Left kidney (tissue), 8 donors: ENCODE measurements at places on chromosomes 12 and 14. TPM values are rescaled to one million over a fixed set of nuclear protein-coding genes. Genes with fewer than 3 reads are reported as not detected.
A peak's percentile ranks its signal among the peaks of the same experiment; 100 is the strongest.

PPP4R4 gene
- 0.32 TPM for polyA plus RNA-seq

PPM1H gene
- 29.5 TPM for polyA plus RNA-seq

TMEM233 gene
- polyA plus RNA-seq = 1.7 TPM

HOXC4 gene
- 55.5 TPM for polyA plus RNA-seq

HSPA2 gene
- 13.4 TPM for polyA plus RNA-seq

GDF3 gene
- polyA plus RNA-seq = 0.48 TPM

JPH4 gene
- polyA plus RNA-seq = 8.9 TPM

BICD1 gene
- polyA plus RNA-seq = 26.8 TPM

PRB2 gene
- polyA plus RNA-seq = 1.5 TPM

RNASE7 gene
- polyA plus RNA-seq = 0.55 TPM

LUM gene
- polyA plus RNA-seq = 31.5 TPM

CISTR gene
- not detected for polyA plus RNA-seq

MED13L gene
- 83.4 TPM for polyA plus RNA-seq

ACOT6 gene
- 0.25 TPM for polyA plus RNA-seq

OS9 gene
- 212 TPM for polyA plus RNA-seq

RHEBL1 gene
- 1.8 TPM for polyA plus RNA-seq

IL26 gene
- not detected for polyA plus RNA-seq

- no peak for DNase-seq
Measured at GRCh38 chr12:71393625-71394024, 46.0 kb upstream of the LGR5 start.

GRCh38 chr12:12797794-12798152 lies 12.3 kb downstream of the APOLD1 start:
- no peak for DNase-seq

GRCh38 chr12:123923038-123923437 lies 49.6 kb downstream of the CCDC92 start:
- no peak for DNase-seq

- DNase-seq = no peak
Measured at GRCh38 chr14:65356327-65356836, 56.1 kb upstream of the FUT8 start.

GRCh38 chr14:100302616-100303015 lies 3.6 kb downstream of the SLC25A29 start:
- DNase-seq = no peak

GRCh38 chr14:67555518-67556090 lies 22.5 kb downstream of the PLEKHH1 start:
- no peak for DNase-seq

- no peak for DNase-seq
Measured at GRCh38 chr14:71264260-71264659, 357.0 kb downstream of the PCNX1 start.

GRCh38 chr12:116299665-116300328 lies 22.3 kb upstream of the MED13L start:
- DNase-seq = no peak

DNA sequence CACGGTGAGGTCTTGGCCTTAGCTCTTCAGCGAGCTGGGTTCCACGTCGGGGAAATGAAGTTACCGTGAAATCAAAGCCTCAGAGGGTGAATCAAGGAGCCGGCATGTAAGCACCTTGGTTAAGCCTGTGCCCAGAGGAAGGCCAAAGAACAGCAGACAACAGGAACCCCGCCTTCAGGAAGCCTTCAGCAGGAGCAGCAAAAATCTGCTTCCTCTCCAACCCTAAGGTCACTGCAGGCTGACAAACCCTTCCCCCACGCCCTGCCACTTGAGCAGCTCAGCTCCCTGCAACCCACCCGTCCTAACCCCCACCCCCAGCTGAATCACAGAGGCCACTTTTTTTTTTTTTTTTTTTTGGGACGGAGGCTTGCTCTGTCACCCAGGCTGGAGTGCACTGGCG lies 72.9 kb upstream of the LTA4H start:
- DNase-seq = no peak

- DNase-seq = no peak
Measured at GRCh38 chr12:104219908-104220404, 4.4 kb downstream of the TXNRD1 start.

DNA sequence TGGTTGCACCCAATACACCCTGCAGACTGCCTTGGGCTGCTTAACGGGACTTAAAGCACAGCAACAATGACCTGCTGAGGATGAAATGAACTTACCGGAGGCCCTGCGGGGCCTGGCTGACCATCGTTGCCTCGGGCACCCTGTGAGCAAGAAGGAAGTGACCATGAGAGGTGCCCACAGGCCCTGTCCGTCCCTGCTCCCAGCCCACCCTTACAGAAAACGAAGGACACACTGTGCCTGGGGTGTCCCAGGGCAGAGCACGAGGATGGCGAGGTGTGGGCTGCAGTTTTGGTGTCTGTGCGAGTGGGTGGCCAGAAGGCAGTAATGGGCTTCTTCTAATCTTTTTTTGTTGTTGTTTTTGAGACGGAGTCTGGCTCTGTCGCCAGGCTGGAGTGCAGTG lies 14.6 kb downstream of the COL2A1 start:
- no peak for DNase-seq

- no peak for DNase-seq
Measured at GRCh38 chr12:11961686-11962085, 109.1 kb upstream of the BCL2L14 start.

DNA sequence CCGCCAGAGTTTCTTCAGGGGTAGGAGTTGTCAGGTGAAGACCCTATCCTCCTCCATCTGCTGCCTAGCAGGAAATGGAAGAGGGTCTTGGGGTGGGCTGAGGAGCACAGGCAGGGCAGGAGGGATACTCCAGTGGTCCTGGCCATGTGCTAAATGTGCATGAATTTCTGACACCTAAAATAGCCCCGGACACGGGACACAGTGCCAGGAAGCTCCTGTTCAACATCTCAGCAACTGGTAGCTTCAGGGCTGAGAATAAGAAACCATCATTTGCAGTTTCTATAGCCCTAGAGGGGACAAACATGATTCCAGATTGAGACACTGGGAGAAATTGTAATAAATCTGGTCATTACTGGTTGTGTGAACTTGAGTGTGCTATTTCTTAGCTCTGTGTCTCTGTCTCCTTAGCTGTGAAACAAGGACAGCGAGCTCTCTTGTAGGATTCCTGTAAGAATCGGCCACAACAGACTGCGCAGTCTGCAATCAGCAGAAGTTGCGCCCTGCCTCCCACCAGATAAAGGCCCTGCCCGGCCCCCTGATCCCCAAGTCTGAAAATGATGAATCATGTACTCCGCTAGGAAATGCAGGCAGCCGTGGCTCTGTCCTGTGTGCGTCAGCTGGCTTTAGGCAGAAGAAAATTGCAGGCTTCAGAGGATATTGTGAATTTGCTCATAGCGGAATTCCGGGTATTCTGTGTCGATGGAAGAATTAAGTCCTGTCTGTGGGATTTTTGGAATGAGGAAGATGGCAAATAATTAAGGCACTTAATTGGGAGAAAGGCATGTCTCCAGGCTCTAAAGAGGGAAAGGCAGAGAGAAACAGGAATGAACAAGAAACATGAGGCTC lies 35.2 kb upstream of the MEG3 start:
- no peak for DNase-seq

GRCh38 chr14:34983148-34983760 lies 462 bp downstream of the SRP54 start:
- no peak for DNase-seq

DNA sequence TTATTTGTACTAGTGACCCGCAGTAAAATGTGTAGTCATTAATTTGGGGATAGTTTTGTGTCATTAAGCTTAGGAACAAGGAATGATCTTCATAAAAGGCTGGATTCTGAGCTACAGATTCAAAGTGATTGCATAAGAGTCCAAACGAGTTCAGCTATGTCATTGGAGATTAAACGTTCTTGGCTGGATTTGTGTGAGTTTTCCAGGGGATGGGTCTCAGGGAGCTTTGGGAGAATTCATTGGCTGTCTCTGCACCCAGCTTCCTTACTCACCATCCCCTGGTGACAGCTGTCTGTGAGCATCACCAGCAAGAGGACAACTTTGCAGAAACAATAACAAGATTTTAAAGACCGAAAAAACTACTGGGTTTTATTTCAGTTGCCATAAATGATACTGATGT lies 130.4 kb downstream of the DAAM1 start:
- no peak for DNase-seq

- DNase-seq = peak; percentile 34
Measured at GRCh38 chr14:103628221-103628683, 759 bp upstream of the KLC1 start.

- DNase-seq = no peak
Measured at GRCh38 chr12:51475543-51475942, 50.9 kb downstream of the SLC4A8 start.

DNA sequence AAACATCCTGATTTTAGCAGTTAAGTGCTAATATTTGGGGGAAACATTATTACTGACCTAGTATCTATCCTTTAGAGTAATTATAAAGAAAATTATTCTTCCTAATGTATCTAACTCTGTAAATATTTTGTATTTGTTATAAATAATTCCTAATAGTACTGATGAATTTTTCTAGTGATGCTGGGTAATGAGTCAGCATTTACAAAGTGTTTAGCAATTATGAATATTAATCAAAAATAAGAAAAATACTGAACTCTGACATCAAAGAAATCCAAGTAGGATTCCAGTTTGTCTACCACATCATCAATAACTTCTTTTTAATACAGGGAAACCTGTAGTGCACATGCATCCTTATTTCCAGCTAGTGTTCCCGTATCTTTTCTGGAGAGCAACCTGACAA lies 9.0 kb downstream of the NAP1L1 start:
- no peak for DNase-seq

GRCh38 chr12:14846042-14846587 lies 2.8 kb upstream of the ART4 start:
- no peak for DNase-seq

- no peak for DNase-seq
Measured at GRCh38 chr12:90576707-90577106, 378.3 kb downstream of the CCER1 start.

GRCh38 chr14:37051153-37051552 lies 121.3 kb downstream of the SLC25A21 start:
- no peak for DNase-seq

DNA sequence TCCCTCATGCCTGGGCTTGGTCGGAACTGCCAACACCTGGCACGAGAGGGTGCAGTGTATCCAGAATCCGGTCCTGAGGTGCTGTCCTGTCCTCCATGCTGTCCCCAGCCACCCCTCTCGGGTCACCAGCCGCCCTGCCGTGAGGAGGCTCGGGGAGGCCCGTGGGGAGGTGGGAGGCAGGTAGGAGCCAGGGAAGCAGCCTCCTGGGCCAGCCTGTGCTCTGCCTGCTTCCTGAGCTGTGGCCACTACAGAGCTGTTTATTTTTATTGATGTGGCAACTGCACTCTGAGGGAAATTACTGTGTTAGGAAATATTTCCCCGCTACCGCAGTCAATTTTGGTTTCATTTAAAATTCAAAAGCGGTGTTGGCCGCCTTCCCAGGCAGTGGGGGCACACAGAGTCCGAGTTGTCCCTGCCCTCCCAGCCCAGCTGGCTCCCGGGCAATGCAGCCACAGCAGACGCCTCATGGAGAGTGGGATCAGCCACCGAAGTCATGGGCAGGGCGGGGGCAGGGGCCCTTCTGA lies 18.3 kb downstream of the NOC4L start:
- DNase-seq = no peak

- DNase-seq = no peak
Measured at GRCh38 chr12:5328669-5329517, 103.0 kb upstream of the NTF3 start.
